ENCODE measurements at places on chromosomes 4 and X.

DNA sequence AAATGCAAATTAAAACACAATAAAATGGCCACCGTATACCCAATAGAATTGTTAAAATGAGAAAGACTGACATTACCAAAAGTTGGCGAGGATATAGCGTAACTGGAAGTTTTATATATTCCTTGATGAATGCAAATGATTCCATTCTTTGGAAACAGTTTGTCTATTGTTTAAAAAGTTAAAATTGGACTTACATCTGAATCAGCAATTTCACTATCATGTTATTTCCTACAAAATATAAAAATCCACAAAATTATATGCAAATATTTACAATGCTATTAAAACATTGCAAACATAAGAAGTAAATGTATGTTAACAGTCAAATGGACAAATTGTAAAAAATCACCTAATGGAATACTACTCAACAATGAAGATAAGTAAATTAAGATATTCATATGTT lies 852.2 kb upstream of the NDST4 start:
- DNase-seq: no peak

GRCh38 chr4:8167815-8168214 lies 9.2 kb upstream of the ABLIM2 start:
- no peak for DNase-seq

GRCh38 chr4:173138624-173139023 lies 30.0 kb upstream of the GALNT7 start:
- DNase-seq: no peak

DNA sequence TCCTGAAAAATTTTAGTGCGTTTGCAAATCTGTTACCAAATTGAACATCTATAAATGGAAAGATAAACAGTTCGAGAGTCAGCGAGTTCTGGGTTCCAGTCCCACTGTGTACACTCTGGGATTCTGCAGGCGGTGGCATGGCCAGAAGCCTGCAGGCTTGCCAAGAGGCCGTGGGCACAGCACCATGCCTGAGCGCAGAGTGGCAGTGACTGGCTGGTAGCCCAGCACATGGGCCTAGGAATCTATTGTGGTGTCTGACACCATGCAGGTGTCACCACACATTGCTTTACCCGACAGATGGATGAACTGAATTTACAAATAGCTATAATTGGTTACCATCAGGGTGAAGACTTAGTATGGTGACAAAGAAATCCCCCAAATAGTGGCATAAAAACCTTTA lies 71.7 kb upstream of the TLR3 start:
- no peak for DNase-seq

GRCh38 chr4:150348079-150348478 lies 233.9 kb upstream of the MAB21L2 start:
- DNase-seq: no peak

DNA sequence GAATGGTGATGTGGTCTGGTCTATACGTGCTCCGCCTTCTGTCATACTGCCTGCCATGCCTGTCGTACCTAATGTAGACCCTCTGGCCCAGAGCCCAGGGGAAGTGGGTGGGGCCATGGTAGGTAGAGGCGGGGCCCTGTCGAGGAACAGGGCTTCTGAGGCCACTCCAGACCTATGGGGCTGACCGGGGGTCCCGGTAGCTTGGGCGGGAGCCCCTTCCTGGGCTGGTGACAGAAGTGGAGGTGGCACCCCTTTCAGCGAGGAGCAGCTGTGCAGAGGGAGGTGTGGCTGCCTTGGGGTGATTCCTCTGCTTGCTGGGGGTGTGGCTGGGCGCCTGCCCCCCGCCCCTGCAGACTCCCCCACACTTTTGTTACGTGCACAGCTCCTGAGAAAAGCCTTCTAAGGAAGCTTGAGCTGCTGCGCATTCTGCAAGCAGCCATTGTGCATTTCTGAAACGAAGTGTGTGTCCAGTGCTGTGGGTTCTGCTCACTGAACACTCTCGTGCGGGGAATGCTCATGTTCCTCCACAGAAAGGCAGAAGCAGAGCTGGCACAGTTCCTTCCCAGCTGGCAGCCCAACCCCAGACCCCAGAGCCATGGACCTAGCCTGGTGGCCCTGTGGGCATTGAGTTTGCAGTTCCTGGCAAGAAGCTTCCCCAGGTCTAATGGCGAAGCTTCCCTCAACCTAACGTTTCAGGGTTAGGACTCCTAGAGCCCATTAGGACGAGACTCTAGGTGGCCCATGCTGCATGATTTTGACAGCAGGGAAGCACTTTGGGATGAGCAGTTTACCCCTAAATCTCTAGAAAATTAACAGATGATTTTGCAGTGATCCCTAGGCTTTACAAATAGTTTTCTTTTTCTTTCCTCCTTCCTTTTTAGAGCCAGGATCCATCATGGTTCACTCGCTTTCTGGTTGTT lies 72.7 kb upstream of the HGFAC start:
- no peak for DNase-seq

- DNase-seq: no peak
Measured at GRCh38 chr4:61395754-61396153, 195.6 kb downstream of the ADGRL3 start.

- no peak for DNase-seq
Measured at GRCh38 chr4:16051980-16052379, 31.8 kb downstream of the PROM1 start.

- DNase-seq: no peak
Measured at GRCh38 chr4:118313098-118313497, 39.7 kb downstream of the PRSS12 start.

DNA sequence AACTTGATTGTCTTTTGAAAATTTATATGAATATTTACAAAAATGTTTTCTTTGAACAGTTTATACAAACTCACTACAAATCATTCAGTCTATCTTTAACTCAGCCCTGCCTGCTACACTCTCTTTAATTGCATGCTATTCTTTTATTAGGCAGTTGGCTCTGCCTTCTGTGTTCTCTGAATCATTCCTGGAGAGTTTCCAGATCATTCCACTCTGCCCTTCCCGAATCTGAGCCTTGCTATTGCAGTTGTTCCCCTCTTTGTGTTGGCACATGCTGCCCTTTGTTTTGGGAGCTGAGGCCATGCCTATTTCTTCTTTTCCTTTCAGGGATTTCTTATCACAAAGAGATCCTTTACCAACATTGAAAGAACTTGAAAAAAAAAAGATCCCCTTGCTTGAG lies 8.7 kb upstream of the TECRL start:
- DNase-seq: no peak

DNA sequence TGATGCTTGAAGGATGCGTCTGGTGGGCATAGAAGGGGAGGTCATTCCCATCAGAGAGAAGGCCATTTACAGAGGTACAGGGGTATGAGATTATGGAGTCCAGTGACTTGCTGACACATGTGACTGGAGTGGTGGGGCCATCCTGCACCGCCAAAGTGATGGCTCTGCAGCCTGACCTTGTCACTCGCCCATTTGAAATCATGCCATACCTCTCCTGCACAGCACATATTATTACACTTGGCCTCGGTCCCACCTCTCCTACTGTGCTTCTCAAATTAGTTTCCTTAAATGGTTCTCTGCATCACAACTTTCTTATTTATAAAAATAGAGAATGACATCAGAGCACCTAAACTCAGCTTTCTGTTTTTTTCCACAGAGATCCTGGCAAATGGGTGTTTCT lies 60.7 kb upstream of the HAND2 start:
- DNase-seq: no peak

DNA sequence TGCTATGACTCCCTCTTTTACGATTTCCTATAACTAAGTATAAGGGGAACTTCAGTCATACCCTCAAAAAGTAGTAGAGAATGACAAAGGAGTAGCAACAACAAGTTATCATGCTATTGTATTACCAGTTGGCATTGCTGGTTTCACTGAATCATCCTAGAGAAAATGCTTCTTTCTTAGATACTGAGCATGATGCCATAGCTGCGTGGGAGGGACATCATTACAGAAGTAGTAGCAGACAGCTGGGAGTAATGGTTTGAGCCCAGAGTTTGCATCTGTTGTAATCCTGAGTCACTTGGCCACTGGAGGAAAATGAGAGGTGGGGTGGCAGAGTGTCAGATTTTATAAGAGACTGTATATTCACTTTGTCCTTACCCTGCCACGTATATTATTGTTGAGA lies 38.6 kb downstream of the MTMR1 start:
- no peak for DNase-seq
